ENCODE measurements at places on chromosomes 4 and X.

GRCh38 chrX:137431693-137432488 is 134.0 kb upstream of the ZIC3 start:
- no peak for DNase-seq

GRCh38 chrX:129323115-129323514 is 200.2 kb downstream of the SMARCA1 start:
- DNase-seq: no peak

GRCh38 chrX:3145716-3146115 is 104.4 kb downstream of the ARSF start:
- DNase-seq: no peak

DNA sequence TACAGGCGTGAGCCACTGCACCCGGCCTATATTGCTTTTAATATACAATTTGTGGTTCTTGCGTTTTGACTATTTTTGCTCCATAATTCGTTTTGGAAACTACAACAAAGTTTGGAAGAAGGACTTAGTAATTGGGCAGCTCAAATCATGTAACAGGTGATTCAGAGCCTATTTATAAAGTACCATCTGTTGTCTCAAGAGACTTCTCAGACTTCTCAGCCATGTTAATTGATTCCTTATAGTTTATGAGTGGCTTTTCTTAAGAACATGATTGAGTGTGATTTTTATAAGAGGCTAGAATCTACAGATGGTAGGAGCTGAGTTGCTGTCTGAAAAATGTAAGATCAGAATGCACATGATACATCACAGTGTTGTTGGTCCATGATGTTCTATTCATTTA is 240.2 kb downstream of the ADGRL3 start:
- no peak for DNase-seq

GRCh38 chr4:137623013-137623412 is 90.7 kb upstream of the PCDH18 start:
- no peak for DNase-seq

DNA sequence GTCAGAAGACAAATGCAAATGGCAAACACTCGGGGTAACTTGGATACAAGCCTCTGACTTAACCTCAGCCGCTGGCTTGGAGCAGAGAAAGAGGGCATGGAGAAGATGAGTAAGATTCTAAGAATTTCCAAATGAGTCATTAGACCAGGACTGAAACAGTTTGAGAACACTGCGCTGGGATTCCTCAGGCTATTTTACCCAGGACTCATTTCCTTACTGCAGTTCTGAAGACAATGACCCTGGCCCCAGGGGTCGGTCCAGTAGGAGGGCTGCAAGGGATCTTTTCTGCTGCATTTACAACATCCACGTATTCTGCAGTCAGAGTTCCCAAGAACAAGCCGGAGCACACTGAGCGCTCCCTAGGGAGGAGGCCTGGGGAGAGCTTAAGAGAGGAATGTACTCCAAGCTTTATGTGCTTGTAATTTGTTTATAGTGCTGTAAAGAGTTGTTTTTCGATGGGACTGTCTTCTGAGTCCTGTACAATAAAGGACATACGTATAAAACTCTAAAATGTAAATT is 27.3 kb upstream of the SORBS2 start:
- no peak for DNase-seq

DNA sequence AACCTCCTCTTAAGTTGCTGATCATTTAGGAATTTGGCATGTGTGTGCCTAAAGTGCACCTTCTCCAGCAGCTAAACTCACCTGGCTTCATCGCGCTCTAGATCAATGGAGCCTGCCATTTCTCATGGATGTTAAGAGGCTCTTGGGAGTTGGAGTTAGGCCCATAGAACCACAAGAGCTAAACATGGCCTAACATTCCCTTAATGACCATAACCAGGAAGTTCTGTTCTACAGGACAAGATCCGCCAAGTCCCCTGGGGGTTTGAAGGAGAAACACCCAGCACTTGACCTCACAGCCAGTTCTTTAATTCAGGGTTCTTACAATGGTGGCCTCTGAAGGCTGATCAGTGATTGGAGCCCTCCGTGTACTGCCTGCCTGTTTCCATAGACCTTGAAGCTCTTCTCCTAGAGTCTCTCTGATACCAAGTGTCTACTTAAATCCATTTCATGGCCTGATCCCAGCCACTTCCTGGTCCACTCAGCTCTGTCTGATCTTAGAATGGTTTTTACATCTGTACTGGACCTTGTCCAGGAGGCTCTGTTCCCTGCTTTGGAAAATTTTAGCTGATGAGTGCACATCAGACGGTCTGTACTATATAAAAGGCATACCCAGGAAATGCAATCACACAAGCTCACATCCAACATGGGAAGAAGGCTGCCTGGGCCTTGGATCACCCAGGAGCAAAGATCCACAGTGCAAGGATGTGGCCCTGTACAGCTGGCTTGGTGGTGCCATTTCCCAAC is 45.1 kb downstream of the RPS3A start:
- DNase-seq: no peak

DNA sequence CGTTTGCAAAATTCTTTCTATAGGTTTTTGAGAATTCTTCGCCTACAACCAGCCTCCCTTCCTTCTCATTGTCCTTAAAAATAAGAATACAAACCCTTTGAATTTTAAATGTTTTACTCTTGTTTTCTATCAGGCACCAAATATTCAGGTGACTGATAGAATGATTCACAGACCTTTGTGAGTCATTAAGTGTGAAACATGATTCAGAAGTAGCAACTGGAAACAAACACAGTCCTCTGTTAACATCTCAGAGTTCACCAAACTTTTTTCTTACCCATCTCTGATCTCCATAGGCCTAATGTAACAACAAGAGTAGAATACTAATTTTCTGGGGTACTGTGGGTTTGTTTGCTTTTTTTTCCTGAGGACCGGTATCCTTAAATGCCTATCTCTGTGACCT is 63.4 kb upstream of the MAB21L2 start:
- DNase-seq: no peak

DNA sequence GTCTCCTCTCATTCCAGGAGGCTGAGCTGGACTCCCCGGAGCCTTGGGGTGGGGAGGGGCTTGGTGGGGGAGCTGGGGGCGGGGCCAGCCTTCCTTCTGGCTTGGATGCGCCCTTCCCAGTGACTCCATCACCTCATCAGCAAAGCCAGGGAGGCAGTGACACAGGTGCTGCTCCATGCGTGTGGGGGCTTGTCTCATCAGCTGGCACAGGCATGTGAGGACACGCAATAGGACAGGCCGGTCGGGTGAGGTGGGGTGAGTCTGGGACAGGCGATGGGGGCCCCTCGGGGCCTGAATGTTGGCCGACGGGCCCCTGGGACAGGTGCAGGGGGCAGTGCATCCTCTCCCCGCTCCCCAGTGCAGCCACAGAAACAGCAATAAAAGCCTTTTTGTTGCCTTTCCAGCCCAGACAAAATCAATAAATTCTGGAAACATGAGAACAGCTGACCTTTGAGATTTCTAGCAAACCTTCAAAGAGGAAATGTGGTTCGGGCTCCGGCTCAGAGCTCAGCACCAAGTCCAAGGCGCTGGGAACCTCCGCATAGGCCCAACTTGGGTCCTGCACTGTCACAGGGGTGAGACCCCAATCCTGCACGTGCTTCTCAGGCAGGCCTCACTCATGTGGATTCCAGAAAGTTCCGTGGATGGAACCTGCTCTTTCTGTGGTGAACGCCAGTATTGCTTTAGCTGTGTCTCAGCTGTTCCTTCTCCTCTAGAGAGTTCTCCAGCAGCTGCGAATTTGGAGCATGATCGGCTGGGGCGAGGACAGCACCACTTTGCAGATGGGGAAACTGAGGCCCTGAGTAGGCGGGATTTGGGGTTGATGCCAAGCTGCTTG is 18.5 kb downstream of the ADRA2C start:
- DNase-seq: no peak

- no peak for DNase-seq
Measured at GRCh38 chr4:106463622-106464021, 95.0 kb upstream of the GIMD1 start.

- DNase-seq: no peak
Measured at GRCh38 chrX:115373308-115373707, 83.8 kb downstream of the LUZP4 start.

GRCh38 chr4:45346816-45347435 is 620.6 kb upstream of the GNPDA2 start:
- DNase-seq: no peak
